ENCODE measurements at places on chromosomes 16 and 17. TPM values are rescaled to one million over a fixed set of nuclear protein-coding genes. Genes with fewer than 3 reads are reported as not detected.

KRTAP4-12 gene
- not detected for total RNA-seq

MMP28 gene
- not detected for total RNA-seq

SLC4A1 gene
- total RNA-seq: not detected

TPPP3 gene
- not detected for total RNA-seq

CLEC18B gene
- total RNA-seq: 0.20 TPM
